Activated CD4-positive, alpha-beta T cell treated with anti-CD3 and anti-CD28 coated beads, Interleukin-2, amount 10 ng/mL, durations not matched to agents 7 days and 5 days (primary cell): ENCODE measurements at places on chromosomes 4 and X.

- DNase-seq, result no peak
Measured at GRCh38 chr4:53714236-53715140, 123.2 kb upstream of the LNX1 start.

DNA sequence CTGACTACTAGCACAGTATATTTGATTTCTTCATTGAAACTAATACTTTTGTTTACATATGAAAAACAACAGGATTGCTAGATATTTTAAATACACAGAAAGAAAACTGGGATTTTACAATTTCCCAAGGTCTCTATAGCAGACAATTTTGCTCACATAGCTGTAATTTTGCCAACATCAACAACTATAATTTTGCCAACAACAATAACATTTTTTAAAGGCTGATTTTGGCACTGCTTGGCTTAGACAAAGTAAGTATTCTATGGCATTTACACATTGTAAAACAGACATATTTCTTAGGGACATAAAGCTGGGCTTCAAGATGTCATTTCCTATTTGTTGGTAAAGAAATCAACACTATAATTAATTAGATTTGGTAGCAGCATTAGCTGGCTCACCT is 922.1 kb downstream of the RAB28 start:
- no peak for DNase-seq

DNA sequence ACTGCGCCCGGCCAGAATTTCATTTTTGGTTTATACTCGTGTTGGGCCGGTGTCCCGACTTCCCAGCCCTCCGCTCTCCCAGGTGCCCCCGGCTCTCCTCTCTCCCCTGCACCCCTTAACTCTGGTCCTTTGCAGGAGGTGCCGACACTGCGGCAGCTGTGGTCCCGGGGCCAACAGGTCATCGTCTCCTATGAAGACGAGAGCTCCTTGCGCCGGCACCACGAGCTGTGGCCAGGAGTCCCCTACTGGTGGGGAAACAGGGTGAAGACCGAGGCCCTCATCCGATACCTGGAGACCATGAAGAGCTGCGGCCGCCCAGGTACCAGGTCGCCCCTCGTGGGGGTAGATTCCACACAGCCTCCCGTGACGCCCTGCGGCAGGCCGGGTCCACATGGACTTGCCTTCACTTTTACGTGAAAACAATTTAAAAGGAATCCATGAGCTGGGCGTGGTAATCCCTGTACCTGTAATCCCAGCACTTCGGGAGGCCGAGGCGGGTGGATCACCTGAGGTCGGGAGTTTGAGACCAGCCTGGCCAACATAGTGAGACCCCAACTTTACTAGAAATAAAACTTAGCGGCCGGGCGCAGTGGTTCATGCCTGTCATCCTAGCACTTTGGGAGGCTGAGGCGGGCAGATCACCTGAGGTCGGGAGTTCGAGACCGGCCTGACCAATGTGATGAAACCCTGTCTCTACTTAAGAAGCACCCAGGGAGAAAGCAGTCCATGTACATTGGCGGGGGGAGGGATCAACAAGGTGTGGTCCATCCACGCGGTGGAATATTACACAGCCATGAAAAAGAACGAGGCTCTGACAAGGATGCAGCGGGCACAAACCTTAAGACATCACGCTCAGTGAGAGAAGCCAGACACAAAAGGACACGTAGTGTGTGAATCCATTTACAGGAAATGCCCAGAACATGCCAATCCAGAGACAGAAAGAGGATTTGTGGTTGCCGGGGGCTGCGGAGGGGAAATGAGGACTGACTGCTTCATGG is 12.0 kb downstream of the PLCXD1 start:
- peak; percentile 3 for DNase-seq

GRCh38 chr4:139912445-139912844 is 241.5 kb downstream of the MAML3 start:
- DNase-seq, result no peak

DNA sequence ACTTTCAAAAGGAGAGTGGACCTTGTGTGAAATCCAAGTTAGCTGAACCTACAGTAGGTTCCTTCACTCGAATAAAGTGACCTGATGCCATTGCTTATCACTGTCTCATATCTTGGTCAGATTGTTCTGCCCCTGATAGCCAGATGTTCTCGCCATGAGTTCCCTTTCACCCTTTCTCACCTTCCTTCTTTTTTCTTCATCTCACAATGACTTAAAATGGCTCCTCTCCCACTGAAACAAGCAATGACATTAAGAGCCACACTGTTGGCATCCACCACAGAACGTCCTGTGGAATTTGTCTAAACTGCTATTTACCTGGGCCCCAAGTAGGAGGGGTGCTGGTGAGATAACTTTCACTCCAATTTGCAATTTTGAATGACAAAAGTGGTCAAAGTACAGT is 227.6 kb upstream of the PPP1R2C start:
- DNase-seq, result no peak

DNA sequence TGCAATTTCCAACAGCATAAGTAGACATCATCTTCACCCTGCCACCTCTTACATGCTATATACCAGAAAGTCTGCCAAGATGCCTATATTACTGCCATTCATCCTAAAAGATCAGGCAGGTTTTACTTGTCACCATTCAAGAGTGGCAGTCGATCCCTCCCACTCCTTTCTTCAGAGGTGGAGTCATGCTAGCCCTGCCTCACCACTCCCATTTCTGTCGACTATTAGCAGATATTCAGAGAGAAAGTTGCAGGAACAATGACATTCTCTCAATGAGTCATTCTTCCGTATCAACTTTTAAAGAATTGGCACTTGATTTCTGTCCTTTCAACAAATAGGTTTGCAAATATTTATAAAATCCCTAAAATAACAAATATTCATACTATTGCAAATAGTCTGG is 1060.1 kb downstream of the ADGRL3 start:
- DNase-seq, result no peak

DNA sequence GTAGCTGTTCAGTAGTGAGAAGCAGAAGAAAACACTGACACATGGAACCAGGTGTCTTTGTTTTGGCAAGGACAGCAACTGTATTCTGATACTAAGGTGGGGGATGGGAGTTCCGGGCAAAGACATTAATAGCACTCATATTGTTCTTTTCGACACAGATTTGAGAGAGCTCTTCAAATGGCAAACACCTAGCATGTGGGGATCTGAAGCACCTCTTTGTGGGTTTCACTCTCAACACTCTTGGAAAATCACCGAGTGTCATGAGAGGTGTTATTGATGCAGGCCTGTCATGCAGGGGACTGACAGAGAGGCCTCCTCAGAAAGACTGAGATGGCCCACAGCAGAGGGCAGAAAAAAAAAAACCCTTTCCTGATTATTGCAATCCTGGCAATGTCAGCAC is 228.4 kb upstream of the VCX start:
- no peak for DNase-seq

GRCh38 chr4:69731847-69732246 is 28.6 kb downstream of the SULT1B1 start:
- no peak for DNase-seq

DNA sequence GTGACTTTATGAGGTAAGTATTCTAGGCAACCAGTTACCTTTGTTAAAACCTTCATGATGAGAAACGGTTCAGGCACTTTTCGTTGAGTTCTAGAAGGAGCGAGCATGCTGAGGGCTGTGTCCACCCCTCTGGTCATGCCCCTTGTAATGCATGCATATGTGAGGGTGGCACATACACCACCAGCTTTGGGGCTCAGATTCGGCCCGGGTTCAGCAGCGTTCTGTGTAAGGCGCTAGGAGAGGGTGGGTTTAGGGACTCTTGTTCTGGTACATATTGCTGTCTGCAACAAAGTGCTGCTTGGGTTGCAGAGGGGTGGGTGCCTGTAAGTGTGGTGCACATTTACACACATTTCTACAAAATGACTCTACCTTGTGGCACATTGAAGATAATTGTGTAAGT is 54.5 kb downstream of the NOP14 start:
- DNase-seq, result no peak

- DNase-seq, result no peak
Measured at GRCh38 chrX:112735147-112735546, 55.4 kb upstream of the LHFPL1 start.

- no peak for DNase-seq
Measured at GRCh38 chrX:75547783-75548182, 24.9 kb upstream of the ZDHHC15 start.

GRCh38 chr4:46073778-46074177 is 50.1 kb downstream of the GABRG1 start:
- DNase-seq, result no peak
